ENCODE measurements at places on chromosomes 7 and 10.

- DNase-seq = no peak
These were observed 47.6 kb upstream of the PPIF start for GRCh38 chr10:79299397-79300241.

DNA sequence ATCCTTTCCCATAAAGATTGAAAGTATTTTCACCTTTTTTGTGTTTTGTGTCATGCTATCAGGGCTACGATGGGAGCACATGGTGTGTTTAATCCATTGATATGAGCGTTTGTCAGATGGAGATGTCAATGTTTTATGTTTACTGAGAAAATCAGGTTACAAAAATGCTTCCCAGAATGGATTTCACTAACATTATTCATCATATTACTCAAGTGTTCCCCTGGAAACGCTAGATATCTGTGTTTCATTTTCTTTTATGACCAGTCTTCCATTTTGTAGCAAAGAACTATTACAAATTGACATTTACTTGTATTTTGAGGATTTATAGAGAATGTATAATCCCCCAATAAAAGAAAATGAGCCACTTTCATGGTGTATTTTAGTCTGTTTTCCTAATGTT, 293.5 kb upstream of the AKR1E2 start:
- no peak for DNase-seq

DNA sequence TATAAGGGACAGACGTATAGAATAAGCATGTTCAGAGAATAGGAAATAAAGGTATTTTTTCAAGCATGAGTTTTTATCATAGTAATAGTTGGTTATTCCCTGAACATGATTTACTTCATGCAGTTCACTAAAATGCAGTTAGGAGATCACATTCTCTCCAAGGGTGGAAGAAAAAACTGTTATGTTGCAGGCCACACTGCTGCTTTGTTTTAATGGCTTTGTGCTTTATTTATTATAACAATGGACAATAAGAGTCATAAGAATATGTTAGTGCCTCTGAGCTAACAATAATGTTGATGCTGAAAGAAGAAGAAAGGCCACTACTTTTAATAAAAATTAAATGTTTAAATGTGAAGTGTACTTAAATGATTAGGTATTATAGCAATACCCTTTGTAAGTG, 78.5 kb upstream of the GATAD1 start:
- no peak for DNase-seq

DNA sequence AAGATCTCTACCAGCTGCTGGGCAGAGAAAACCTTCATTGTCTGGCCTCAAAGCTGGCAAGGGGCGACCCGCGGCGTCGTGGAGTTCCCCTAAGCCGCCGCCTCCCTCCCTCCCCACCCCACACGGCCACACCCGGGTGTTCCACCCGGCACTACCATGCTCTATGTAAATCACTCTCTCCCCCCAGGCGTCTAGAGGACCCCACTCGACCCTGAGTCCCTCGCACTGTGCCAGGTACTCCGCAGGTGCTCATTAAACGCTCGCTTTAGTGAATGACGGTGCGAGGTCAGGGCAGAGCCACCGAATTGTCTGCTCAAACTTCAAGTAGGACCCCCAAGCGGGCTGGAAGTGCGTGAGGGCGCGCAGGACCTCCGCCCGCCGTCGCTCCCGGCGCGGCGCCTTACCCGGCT, 628 bp downstream of the PARP12 start:
- DNase-seq = peak; percentile 46

DNA sequence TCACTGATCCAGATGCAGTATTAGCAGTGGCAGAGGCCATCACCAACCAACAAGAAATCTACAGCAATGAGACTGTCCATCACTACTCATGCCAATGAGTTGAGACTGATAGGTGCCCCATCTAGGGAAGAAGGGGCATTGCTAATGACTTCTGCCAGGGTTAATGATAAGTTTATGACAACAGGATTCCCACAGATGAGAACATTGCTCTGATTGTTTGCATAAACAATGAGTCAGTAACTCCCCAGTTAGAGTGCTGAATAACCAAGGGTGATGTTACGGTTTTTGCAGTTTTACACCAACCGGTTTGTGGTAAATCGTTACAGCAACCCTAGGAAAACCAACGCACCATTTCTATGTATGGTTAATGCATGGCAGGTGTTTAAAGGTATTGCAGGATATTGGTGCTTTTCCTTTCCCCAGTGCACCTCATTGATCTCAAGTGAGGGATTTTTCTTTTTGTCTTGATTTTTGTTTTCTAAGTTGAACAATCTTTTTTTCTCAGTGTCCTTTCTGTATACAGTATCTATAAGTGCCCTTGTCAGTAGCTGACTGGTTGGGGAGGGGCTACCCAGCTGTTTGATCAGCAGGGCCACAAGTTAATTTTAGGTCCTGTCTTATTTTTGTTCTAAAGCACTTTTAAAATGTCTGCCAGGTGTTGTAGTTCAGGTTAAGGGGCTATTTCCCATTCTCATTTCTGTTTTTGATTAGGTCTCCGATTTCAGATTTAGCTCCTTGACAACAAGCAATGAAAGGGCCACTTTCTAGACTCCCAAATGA, 3.9 kb upstream of the CSGALNACT2 start:
- no peak for DNase-seq

Data from endothelial cell of umbilical vein (primary cell).